Panc1 (cell line): ENCODE measurements at places on chromosomes 1 and 21. TPM values are rescaled to one million over a fixed set of nuclear protein-coding genes. Genes with fewer than 3 reads are reported as not detected.

CHODL gene
- 0.10 TPM for total RNA-seq

SLC41A1 gene
- 33.3 TPM for total RNA-seq

HNRNPCL1 gene
- not detected for total RNA-seq

NSUN4 gene
- total RNA-seq = 23.6 TPM

PPIAL4G gene
- total RNA-seq = not detected

HPDL gene
- total RNA-seq = 1.9 TPM

DHRS3 gene
- total RNA-seq = 113 TPM

GRCh38 chr1:59986516-59987310, 60.1 kb upstream of the CYP2J2 start:
- no peak overlapping the region for H3K27ac ChIP-seq
- H3K4me3 ChIP-seq = no peak overlapping the region
- no peaks in the 10 kb centered on the region; the same call in 1 of the 2 replicates for H3K27me3 ChIP-seq
- DNase-seq = no peak
- no peaks in the 10 kb centered on the region for H3K4me1 ChIP-seq

DNA sequence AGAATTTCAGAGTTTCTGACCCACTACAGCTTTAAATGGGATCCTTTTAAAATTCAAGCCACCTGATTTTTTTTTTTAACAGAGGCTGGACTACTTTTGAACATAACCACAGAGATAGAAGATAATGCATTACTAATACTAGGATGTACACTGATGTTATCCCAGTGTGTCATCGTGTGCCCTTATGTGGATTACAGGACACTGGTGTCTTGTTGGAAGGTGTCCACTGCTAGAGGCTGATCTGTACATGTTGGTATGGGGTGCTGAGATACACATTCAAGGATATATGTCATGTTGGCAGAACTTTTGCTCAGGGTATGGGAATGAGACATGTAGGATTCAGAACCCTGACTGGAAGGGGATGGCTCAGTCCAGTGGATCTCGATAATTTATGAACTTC, 56.3 kb downstream of the INAVA start:
- no peaks in the 10 kb centered on the region; the same call in 1 of the 2 replicates for H3K27me3 ChIP-seq
- no peak overlapping the region for H3K27ac ChIP-seq
- H3K4me3 ChIP-seq = no peak overlapping the region
- no peak for DNase-seq

- H3K4me3 ChIP-seq = no peak overlapping the region
- no peaks in the 10 kb centered on the region for H3K4me1 ChIP-seq
- H3K27ac ChIP-seq = no peak overlapping the region
- no peaks in the 10 kb centered on the region for H3K36me3 ChIP-seq
- DNase-seq = no peak
- H3K27me3 ChIP-seq = no peaks in the 10 kb centered on the region
Measured at GRCh38 chr1:200938955-200939354, 44.3 kb downstream of the INAVA start.

DNA sequence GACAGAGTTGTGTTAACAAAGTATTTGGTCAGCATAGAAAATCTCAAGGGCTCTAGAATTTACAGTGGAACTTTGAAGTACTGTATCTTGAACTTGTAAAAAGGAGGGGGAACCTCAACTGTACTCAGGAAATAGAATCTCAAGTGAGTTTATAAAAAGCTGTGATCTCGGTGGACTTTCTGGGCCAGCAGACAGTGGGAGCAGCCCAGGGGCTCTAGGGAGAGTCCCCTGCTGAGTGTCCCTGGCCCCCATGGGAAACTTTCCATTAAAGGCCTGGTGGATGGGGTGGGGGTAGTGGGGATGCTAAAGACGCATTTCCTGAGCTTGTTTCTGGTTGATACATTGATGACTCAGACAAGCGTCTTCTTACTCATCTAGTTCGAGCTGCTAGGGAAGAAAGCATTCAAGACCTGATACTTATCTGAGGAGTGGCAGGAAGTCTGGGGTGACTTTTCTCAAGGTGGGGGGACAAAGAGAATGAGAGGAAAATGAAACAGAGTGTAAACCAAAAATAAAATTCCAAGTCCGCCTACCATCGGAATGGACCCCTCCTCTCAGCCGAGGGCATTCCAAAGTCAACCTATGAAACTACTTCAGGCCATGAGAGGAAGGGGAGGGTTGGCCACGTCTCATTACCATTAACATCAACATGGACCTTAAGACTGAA, 65.5 kb downstream of the NID1 start:
- H3K4me1 ChIP-seq = 0 out of 2 replicates have a peak, but pooled peaks cover 2% of the 10 kb centered on the region
- DNase-seq = peak; percentile 43
- no peak overlapping the region for H3K27ac ChIP-seq
- H3K4me3 ChIP-seq = no peak overlapping the region
- H3K27me3 ChIP-seq = no peaks in the 10 kb centered on the region

- H3K4me3 ChIP-seq = peak overlapping the region; percentile 72
- H3K36me3 ChIP-seq = no peaks in the 10 kb centered on the region
- no peaks in the 10 kb centered on the region for H3K27me3 ChIP-seq
Measured at GRCh38 chr1:103106426-103107341, 1.6 kb downstream of the COL11A1 start.

DNA sequence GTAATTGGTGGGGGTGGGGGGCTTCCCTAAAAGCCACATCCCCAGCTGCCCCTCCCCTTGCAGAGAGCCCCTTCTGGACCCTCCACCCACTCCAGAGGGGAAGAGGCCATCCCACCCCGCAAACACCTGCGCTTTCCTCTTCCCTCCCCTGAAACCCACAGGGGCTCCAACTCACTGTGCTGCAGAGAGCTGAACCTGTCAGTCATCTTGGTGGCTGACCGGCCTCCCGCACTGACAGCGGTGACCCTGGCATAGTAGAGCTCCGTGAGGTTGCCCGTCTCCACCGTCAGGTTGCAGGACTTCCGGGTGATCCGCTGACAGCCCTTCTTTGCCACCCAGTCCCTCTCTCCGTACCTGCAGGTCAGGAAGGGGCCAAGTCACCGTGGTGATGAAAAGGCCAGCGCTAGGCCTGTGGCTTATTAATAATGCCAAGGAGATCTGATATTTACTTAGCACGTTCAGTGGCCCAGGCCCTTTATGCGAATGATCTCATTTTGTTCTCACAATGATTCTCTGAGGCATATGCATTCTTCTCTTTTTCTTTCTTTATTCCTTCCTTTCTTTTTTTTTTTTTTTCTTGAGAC, 5.9 kb downstream of the IL22RA1 start:
- no peak overlapping the region for H3K27ac ChIP-seq
- no peak overlapping the region for H3K4me3 ChIP-seq
- DNase-seq = no peak
- H3K4me1 ChIP-seq = no peaks in the 10 kb centered on the region
- no peaks in the 10 kb centered on the region for H3K36me3 ChIP-seq

GRCh38 chr1:62269851-62270495, 49.3 kb downstream of the KANK4 start:
- peaks cover 3% of the 10 kb centered on the region; the same call in 1 of the 2 replicates for H3K4me1 ChIP-seq
- no peak overlapping the region for H3K4me3 ChIP-seq
- H3K36me3 ChIP-seq = no peaks in the 10 kb centered on the region
- H3K27me3 ChIP-seq = no peaks in the 10 kb centered on the region

DNA sequence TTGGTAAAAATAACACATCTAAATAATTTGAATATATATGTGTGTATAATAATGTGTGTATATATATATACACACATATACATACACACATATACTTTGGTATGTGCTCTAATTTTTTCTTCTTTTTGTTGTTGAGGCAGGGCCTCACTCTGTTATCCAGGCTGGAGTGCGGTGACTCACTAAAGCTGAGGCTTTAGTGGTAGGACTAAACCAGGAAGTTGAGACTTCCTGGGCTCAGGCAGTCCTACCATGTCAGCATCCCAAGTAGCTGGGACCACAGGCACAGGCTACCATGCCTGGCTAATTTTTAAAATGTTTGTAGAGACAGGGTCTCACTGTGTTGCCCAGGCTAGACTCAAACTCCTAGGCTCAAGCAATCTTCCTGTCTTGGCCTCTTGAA, 46.7 kb upstream of the CXADR start:
- H3K36me3 ChIP-seq = no peaks in the 10 kb centered on the region
- DNase-seq = no peak
- H3K4me3 ChIP-seq = no peak overlapping the region
- H3K27ac ChIP-seq = no peak overlapping the region
- no peaks in the 10 kb centered on the region for H3K27me3 ChIP-seq
- H3K4me1 ChIP-seq = no peaks in the 10 kb centered on the region; the same call in 1 of the 2 replicates

- no peak overlapping the region for H3K4me3 ChIP-seq
- no peak for DNase-seq
- H3K36me3 ChIP-seq = peaks cover 3% of the 10 kb centered on the region; the same call in 1 of the 2 replicates
- no peaks in the 10 kb centered on the region for H3K27me3 ChIP-seq
- peaks cover 7% of the 10 kb centered on the region for H3K4me1 ChIP-seq
Measured at GRCh38 chr1:87091425-87091824, 177.0 kb downstream of the HS2ST1 start.

GRCh38 chr1:53543130-53543777, 84.1 kb downstream of the DMRTB1 start:
- H3K4me3 ChIP-seq = no peak overlapping the region
- H3K27me3 ChIP-seq = no peaks in the 10 kb centered on the region
- H3K4me1 ChIP-seq = no peaks in the 10 kb centered on the region
- DNase-seq = no peak

DNA sequence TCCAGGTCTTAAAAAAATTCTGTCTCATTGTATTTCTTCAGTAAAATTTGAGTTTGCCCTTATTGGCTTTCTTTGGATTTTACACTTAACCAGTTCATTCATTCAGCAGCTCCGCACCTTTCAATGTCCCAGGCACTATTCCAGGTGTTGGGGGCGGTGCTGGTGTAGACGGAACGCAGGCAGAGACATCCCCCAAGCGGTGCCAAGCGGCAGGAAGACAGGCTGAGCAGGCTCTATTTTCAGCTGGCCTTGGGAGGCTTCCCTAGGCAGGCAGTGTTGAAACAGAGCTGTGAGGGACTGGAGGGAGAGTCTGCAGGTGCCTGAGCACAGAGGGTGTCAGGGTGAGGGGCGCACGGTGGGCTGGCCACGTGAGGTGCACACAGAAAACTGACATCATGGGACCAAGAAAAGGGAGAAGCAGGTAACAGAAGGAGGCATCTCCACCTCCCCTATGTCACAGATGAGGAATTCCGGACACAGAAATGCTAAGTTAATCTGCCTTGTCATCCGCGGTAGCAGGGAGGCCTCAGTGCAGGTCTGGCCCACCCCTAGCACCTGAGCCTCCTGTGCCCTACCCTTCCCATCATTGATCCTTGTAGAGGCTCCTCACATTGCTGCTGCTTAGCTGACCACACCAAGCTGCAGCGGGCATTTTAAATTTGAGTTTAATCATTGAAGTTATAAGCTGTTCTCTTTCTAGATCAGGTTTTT, 40.8 kb downstream of the SLC37A1 start:
- no peaks in the 10 kb centered on the region for H3K27me3 ChIP-seq
- no peaks in the 10 kb centered on the region for H3K36me3 ChIP-seq
- no peak for DNase-seq
- no peaks in the 10 kb centered on the region for H3K4me1 ChIP-seq
- no peak overlapping the region for H3K27ac ChIP-seq

- no peaks in the 10 kb centered on the region for H3K36me3 ChIP-seq
- H3K4me3 ChIP-seq = no peak overlapping the region
- H3K27ac ChIP-seq = no peak overlapping the region
- H3K27me3 ChIP-seq = no peaks in the 10 kb centered on the region
- no peak for DNase-seq
Measured at GRCh38 chr21:46065215-46065913, 32.5 kb upstream of the COL6A2 start.

DNA sequence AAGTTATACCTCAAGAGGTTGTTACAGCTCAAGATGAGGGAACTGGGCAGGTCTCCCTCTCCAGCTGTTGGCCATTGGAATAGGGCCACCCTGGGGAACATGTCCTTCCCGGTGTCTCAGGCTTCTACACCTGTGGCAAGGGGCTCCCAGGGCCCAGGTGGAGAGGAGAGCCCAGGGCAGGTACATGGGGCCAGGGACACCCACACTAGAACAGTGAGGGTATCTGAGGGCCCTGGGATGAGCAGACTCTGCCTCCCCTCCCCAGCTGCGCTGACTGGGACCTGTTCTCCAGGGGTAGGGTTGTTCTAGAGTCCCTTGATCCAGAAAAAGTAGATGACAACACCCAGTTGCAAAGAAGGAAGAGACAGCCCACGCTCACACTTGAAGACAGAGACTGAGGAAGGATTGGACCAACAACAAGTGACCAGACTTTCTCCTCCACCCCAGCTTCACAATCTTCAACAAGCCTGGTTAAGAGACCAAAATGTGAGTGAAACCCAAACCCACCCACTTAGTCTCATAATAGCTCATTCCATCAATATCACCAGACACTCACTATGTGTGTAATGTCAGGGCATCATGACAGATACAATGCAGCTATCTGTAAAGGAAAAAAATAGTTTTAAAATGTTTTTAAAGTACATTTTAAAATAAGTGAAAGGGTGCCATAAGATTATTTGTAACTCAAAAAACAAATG, 439.3 kb downstream of the NPHP4 start:
- H3K27ac ChIP-seq = no peak overlapping the region
- no peaks in the 10 kb centered on the region for H3K36me3 ChIP-seq
- H3K4me3 ChIP-seq = no peak overlapping the region
- no peak for DNase-seq
- no peaks in the 10 kb centered on the region for H3K4me1 ChIP-seq

GRCh38 chr1:82534996-82535395, 734.3 kb downstream of the ADGRL2 start:
- DNase-seq = no peak
- no peaks in the 10 kb centered on the region for H3K27me3 ChIP-seq
- H3K4me1 ChIP-seq = no peaks in the 10 kb centered on the region
- H3K36me3 ChIP-seq = no peaks in the 10 kb centered on the region
- no peak overlapping the region for H3K4me3 ChIP-seq
- H3K27ac ChIP-seq = no peak overlapping the region

DNA sequence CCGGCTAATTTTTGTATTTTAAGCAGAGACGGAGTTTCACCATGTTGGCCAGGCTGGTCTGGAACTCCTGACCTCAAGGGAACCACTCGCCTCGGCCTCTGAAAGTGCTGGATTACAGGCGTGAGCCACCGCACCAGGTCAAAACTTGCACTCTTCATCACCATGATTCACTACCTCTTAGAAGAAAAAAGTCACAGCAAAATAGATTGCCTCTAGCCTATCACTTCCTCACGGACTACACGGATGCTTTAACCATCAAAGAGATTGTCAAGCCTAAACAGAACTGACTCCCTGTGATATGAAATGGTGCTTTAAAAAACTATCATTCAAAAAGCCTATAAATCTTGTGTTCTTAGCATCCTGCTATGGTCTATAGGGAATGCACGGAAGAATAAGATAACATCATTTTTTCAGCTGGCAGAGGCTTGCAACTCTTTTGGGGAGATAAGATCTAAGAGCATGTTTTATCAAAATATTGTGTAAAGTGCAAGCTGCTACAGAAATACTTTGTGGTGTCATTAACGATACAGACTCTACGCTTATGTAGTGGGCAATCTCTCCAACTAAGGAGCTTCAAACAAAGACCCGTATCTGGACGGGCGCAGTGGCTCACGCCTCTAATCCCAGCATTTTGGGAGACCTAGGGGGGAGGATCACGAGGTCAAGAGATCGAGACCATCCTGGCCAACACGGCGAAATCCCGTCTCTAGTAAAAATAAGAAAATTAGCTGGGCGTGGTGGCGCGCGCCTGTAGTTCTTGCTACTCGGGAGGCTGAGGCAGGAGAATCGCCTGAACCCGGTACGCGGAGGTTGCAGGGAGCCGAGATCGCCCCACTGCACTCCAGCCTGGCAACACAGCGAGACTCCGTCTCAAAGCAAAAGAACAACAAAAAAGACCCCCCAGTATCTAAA, 966 bp downstream of the TFB2M start:
- no peaks in the 10 kb centered on the region; the same call in none of the 2 replicates for H3K36me3 ChIP-seq
- peaks cover 24% of the 10 kb centered on the region for H3K4me1 ChIP-seq
- no peak for DNase-seq
- H3K4me3 ChIP-seq = peak overlapping the region; percentile 100
- peak overlapping the region; percentile 94 for H3K27ac ChIP-seq

GRCh38 chr1:2210786-2211185, 16.2 kb upstream of the FAAP20 start:
- H3K4me1 ChIP-seq = peaks cover 74% of the 10 kb centered on the region
- 0 out of 2 replicates have a peak overlapping the region, but pooled peaks have one; percentile 29 for H3K27ac ChIP-seq
- no peaks in the 10 kb centered on the region for H3K27me3 ChIP-seq
- no peaks in the 10 kb centered on the region for H3K36me3 ChIP-seq
